Motor neuron (in vitro differentiated cells): ENCODE measurements at places on chromosomes 11 and 22. TPM values are rescaled to one million over a fixed set of nuclear protein-coding genes. Genes with fewer than 3 reads are reported as not detected.

MRPL21 gene
- total RNA-seq, result 112 and 130 TPM in 2 replicates

OR4D9 gene
- total RNA-seq, result 0.27 and 0.36 TPM in 2 replicates

FDXACB1 gene
- 3.7 and 4.4 TPM in 2 replicates for total RNA-seq

NCAM1 gene
- total RNA-seq, result 327 and 359 TPM in 2 replicates

KREMEN1 gene
- 13.3 and 13.6 TPM in 2 replicates for total RNA-seq

OR5AN1 gene
- 0.05 TPM in 2 replicates for total RNA-seq

KCTD14 gene
- 0.67 and 1.1 TPM in 2 replicates for total RNA-seq

OR6T1 gene
- 0.21 and 0.27 TPM in 2 replicates for total RNA-seq

CALCA gene
- total RNA-seq, result 177 and 186 TPM in 2 replicates

NXF1 gene
- 40.1 and 48.6 TPM in 2 replicates for total RNA-seq

RIMBP3C gene
- 0.23 and 0.29 TPM in 2 replicates for total RNA-seq

TEX54 gene
- total RNA-seq, result 1.6 TPM in 1 of 2 replicates, not detected in the other

TREH gene
- total RNA-seq, result 1.5 and 2.4 TPM in 2 replicates
